H7 (cell line): ENCODE measurements at places on chromosomes 11 and 22. TPM values are rescaled to one million over a fixed set of nuclear protein-coding genes. Genes with fewer than 3 reads are reported as not detected.

GAL3ST1 gene
- 8.4 and 11.9 TPM in 2 replicates for total RNA-seq

CD6 gene
- total RNA-seq = not detected in 2 replicates

CLDN5 gene
- 2.0 and 3.0 TPM in 2 replicates for total RNA-seq

RFPL1 gene
- 0.42 TPM in 1 of 2 replicates, not detected in the other for total RNA-seq

RABL2B gene
- total RNA-seq = 8.6 and 17.1 TPM in 2 replicates

KRTAP5-10 gene
- 0.14 TPM in 1 of 2 replicates, not detected in the other for total RNA-seq

CRYBB3 gene
- total RNA-seq = 0.10 TPM in 1 of 2 replicates, not detected in the other

PTGDR2 gene
- 0.03 and 0.44 TPM in 2 replicates for total RNA-seq

IL17REL gene
- total RNA-seq = 0.04 TPM in 1 of 2 replicates, not detected in the other

NAALAD2 gene
- 4.0 and 6.7 TPM in 2 replicates for total RNA-seq

PIWIL4 gene
- 1.1 and 1.2 TPM in 2 replicates for total RNA-seq

YAP1 gene
- total RNA-seq = 76.2 and 80.5 TPM in 2 replicates

OMP gene
- total RNA-seq = not detected in 2 replicates

TMEM223 gene
- 30.2 and 42.1 TPM in 2 replicates for total RNA-seq

TEX54 gene
- total RNA-seq = not detected in 2 replicates

ZDHHC24 gene
- 14.8 and 25.8 TPM in 2 replicates for total RNA-seq

ENTHD1 gene
- total RNA-seq = not detected in 2 replicates

ANKK1 gene
- total RNA-seq = not detected in 2 replicates

IRF7 gene
- total RNA-seq = 13.6 and 14.6 TPM in 2 replicates

MAPK8IP2 gene
- 1.7 and 3.4 TPM in 2 replicates for total RNA-seq

GAL3ST3 gene
- 21.7 and 23.1 TPM in 2 replicates for total RNA-seq

GSTT2B gene
- 13.1 and 18.9 TPM in 2 replicates for total RNA-seq

BATF2 gene
- 0.55 TPM in 1 of 2 replicates, not detected in the other for total RNA-seq

LRRN4CL gene
- 0.14 and 0.30 TPM in 2 replicates for total RNA-seq

EMID1 gene
- 4.5 and 5.6 TPM in 2 replicates for total RNA-seq

HTR3A gene
- 2.0 and 5.4 TPM in 2 replicates for total RNA-seq

TP53I11 gene
- total RNA-seq = 34.6 and 46.9 TPM in 2 replicates

BDNF gene
- total RNA-seq = 2.2 and 2.9 TPM in 2 replicates

ZNF70 gene
- 1.7 and 2.3 TPM in 2 replicates for total RNA-seq

CYP2R1 gene
- 14.7 and 22.5 TPM in 2 replicates for total RNA-seq

MRGPRG gene
- not detected in 2 replicates for total RNA-seq

MUC6 gene
- not detected in 2 replicates for total RNA-seq

OR52E8 gene
- total RNA-seq = not detected in 2 replicates

SESN3 gene
- total RNA-seq = 12.6 and 30.4 TPM in 2 replicates

OR5P2 gene
- total RNA-seq = not detected in 2 replicates

FAM111A gene
- 9.2 and 11.0 TPM in 2 replicates for total RNA-seq

FAT3 gene
- 8.5 and 10.7 TPM in 2 replicates for total RNA-seq
